ENCODE measurements at places on chromosomes 12 and 14.

DNA sequence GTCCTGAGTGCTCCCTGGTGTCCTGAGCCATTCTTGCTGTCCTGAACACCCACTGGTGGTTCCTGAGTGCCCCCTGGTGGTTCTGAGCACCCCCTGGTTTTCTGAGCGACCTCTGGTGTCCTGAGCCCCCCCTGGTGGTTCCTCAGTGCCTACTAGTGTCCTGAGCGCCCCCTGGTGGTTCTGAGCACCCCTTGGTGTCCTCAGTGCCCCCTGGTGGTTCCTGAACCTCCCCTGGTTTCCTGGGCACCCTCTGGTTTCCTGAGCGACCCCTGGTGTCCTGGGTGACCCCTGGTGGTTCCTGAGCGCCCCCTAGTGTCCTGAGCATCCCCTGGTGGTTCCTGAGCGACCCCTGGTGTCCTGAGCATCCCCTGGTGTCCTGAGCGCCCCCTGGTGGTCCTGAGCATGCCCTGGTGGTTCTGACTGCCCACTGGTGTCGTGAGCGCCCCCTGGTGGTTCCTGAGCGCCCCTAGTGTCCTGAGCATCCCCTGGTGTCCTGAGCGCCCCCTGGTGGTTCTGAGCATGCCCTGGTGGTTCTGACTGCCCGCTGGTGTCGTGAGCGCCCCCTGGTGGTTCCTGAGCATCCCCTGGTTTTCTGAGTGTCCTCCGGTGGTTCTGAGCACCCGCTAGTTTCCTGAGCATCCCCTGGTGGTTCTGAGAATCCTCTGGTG lies 473.1 kb downstream of the TMEM121 start:
- no peak for DNase-seq

DNA sequence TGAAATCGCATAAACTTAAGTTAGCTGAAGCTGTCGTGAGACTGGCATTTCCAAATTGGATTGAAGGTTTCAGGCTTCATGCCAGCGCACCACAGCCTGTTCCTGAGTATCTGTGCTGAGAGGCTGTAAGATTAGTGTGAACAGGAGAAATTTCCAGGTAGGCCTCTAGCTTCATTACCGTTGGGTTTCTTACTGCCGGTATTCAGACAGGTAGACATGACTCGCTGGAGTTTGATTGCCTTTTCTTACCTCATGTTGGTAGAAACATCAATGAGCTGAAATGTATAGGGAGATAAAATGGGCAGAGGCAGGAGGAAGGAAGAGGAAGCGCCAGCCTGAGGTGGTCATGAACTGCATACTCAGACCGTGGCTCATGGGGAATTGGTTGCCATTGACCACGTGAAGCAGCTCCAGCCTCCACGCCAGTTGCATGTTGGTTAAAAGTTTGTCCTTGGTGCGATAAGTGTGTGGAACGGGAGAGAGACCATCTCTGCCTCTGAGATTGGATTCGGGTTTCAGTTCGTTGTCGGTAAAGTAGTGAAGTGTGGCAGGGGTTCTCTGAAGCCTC lies 42.3 kb upstream of the MMP17 start:
- DNase-seq: no peak

DNA sequence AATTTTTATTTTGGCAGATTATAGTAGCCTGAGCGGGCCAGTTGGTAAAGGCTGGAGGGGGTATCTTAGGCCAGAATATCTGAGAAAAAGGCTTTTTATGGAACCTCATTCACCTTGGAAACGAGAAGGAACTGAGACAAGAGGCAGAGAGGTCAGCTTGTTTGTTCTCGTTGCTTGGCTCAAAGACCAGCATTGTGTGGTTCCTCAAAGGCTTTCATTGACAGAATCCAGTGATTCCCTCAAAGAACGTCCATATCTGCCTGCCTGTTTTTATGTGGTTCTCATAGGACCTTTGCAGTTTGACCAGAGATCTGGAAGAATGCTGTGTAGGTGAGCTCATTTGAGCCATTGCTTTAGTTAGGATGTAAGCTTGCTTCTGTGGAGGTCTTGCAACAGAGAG lies 117.3 kb downstream of the CFAP54 start:
- DNase-seq: no peak

GRCh38 chr12:30188602-30189326 lies 405.0 kb upstream of the TMTC1 start:
- no peak for DNase-seq

DNA sequence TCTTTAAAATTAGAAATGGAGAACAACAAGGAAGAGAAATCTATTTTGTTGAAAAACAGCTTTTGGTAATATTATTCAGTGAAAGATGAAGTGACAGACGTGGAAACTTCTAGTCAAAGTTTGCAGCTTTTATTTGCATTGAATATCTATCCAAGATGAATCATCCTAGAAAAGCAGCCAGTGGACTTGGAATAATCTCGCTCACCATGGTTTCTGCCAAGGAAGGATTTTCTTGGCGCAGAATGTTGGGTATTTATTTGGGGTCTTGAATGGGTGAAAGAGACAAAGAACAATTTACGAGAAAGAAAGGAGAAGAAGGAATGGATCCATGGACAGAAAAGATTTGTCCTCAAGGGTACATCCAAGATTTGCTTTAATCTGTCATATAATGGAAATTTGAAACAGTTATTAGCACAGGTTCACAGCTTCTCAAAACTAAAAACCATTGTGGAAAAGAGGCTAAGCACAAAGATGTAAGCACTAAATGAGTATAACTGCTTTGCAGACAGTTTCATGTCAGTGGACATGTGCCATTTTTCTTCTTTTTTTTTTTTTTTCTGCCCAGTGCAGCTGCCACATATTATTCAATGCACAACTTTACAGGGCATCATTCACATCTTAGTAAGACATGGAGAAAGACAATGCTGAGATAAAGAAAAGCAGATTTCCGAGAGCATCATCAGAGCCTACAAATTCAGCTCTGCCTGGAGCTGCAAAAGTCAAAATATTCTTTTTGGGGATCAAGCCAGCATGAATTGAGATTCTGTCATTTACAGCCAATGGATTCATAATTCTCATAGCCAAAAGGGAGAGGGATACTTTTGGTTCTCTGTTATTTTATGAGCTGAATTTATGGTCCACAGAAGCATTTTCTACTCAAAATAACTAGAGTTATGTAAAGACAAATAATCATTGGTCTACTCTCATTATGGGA lies 333.7 kb downstream of the DAD1 start:
- DNase-seq: no peak

DNA sequence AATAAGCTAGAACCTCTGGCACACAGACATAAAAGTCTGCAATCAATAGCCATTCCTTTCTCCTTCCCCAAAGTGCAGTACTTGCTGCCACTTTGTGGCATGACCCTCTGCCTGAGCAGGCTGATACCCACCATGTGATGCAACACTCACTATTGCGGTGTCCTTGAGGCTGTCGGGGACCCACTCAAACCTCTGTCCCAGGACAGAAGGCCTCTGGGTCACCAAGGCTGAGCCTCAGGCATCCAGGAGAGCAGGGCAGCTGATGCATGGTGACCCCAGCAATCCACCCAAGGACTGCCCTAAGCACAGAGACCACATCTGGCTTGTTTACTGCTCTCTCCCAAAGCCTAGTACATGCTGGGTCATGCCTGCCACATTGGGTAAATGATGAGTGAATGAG lies 114.2 kb downstream of the DPF3 start:
- DNase-seq: no peak

GRCh38 chr14:105852378-105853088 lies 326.1 kb downstream of the TMEM121 start:
- no peak for DNase-seq

- DNase-seq: no peak
Observed at GRCh38 chr12:116397148-116397547, 119.7 kb upstream of the MED13L start.

All from DMS79 treated with DMSO at 0.1 percent for 48 hours (cell line).